Anterior cingulate cortex (tissue), 58 donors: ENCODE measurements at places on chromosomes 2 and 18.
A peak's percentile ranks its signal among the peaks of the same experiment; 100 is the strongest.

DNA sequence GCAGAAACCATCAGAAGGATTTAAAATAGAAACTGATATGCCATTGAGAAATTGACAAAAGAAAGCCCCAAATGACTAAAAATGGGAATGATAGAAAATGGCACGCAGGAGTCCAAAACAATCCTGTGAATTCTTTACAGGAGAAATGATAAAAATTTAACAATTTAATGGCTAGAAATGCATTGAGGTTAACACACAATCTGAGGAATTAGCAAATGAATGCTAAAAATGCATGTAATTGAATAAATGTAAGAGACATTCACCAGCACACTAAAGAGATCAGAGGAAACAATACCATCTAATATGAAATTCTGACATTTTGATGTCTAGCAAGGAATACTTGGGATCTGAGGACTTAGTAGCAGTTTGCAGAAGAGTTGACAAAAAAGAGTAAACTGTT lies 37.0 kb downstream of the MARCHF4 start:
- no peak for DNase-seq

- peak; percentile 19 for DNase-seq
Measured at GRCh38 chr2:216698895-216699294, 3.5 kb upstream of the IGFBP5 start.

DNA sequence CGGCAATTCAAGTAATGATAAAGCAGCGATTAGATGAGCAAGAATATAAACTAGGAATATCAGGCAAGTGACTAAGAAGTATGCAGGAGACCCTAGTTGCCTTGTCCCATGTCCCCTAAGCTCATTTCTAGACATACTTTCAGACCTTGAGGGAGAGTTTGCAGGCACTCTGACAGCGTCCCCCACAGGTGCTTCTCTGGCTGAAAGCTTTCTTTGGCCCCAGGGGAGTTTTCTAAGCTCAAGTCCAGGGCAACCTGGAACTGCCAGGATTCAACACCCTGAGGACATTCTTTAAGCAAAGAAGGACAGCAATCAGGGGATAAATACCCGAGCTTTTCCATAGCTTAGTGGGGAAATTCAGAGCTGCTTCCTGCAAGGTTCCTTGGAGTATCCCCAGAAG lies 308.1 kb upstream of the CHST9 start:
- DNase-seq = no peak

GRCh38 chr2:224155896-224156295 lies 116.8 kb upstream of the SERPINE2 start:
- no peak for DNase-seq

GRCh38 chr2:136359121-136359965 lies 241.4 kb upstream of the CXCR4 start:
- DNase-seq = no peak

GRCh38 chr2:6922201-6922656 lies 5.0 kb downstream of the RNF144A start:
- no peak for DNase-seq

DNA sequence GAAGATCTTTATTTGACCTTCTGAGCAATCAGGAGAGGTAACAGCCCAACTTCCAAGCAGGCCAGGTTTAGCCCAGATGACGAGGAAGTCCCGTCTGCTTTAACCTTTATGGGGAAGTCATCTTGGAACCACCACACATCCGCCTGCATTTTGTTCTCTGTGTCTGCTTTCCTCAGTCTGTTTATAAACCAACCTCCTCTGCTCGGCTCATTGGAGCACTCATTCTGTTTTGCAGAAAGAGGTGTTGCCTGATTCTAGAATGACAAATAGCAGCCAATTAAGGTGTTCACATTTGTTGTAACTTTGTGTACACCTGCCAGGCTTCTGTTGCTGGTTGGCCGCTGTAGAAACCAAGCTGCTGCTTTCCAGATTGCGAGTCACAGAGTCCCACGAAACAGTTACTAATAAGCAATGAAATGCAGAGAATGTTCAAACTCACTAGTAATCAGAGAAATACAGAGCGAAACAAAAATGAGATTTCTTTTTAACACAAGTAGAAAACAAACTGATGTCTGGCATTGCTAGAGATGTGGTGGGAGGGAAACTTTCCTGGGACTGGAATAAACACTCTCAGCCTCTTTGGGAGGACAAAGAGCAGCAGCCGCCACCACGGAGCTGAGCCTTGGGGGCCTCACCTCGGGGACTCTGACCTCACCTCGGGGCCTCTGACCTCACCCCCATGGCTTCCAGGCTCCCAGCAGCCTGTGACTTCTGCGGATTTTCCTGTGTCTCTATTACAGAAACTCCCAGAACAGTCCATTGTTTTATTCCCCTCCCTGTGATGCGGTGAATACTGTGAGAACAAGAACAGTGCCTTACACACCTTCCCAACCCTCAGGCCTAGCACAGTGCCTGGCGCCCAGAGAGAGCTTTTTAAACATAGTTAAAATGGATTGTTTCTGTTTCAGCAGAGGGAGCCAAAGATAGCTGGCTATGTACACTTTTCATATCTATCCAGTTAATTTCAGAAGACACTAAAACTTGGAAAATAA lies 64.0 kb downstream of the MBP start:
- DNase-seq = no peak

DNA sequence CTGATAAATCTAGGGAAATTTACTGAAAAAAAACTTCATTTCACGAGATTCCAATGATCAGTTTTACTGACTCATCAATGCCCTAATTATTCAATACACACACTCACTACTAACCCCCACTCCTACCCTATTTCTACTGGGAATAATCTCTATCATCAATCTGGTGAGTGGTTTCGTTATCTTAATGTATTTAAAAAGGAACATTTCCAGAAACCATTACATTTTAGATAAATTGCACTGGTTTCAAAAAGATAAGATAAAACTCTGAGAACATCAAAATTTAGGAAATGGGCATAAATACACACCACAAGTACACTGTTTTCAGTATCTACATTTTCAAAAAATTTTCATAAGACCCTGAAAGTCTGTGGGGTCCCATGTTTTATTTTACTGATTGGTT lies 471.4 kb upstream of the PKDCC start:
- no peak for DNase-seq

DNA sequence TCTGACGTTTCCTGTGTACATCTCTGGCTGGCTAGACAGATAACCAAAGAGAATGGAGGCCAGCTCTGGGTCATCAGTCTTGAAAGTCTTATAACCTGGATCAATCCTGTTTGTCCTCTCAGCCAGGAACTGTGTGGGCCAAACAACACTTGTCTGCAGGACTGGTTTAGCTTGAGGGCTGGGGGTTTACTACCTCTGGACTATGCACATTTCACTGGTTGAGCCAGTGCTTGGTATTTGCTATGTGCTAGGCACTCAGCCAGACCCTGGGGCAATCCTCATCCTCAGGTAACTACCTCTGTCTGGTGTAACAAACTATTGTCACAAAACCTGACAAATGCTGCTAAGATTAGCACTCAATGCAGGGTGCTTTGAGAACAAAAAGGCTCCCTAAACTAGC lies 169.7 kb downstream of the HAUS1 start:
- DNase-seq = no peak

GRCh38 chr18:48109961-48110493 lies 179.6 kb upstream of the SMAD2 start:
- DNase-seq = no peak

DNA sequence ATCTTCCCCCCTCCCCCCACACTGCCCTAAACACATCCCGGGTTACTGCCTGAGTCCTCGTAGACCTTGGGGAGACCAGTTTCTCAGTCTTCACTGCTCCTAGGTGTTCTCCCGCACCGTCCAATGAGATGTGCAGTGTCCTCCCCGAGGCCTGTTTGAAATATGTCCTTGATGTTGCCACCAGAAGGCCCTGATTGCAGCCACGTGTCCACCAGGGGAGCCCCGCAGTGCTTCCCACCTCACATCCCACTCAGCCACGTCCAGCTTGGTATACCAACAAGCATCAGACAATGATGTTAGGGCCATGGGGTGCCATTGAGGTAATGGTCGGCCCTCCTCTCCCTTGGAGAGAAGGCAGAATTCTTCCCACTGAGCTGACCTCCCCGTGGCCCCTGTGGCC lies 38.7 kb downstream of the TCF7L1 start:
- no peak for DNase-seq

DNA sequence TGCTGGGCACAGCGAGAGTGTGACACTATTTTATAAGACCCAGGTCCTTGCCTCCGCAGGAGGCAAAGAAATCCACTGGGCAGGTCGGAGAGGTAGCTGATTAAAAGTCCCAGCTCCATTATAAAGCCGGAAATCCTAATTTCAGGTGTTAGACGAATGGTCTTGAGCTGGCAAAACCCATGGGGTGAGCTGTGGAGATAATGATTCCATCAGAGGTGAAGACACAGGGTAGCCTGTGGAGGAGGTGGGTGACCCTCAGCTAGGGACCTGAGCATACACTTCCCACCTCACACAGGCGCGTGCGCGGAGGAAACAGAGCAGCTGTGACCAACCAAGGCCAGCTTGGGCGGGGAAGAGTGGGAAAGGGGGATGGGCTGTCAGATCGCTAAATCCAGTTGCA lies 201.7 kb upstream of the CXCR4 start:
- no peak for DNase-seq

DNA sequence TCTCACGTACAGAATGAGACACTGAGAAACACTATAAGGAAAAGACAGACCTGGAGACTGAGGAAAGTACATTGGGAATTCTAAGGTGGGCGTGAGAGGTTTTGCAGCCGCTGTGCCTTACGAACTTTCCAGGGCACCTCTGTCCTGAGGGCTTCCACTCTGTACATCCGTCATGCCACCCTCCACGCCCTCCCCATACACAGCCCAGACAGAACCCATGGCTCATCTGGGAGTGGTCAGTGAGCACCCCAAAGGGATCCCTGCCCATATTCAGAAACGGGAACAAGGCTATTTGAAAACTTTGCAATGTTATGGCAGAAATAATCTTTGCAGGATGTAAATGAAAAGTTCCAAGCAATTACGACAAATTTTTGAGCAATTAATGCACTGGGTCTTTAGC lies 95.4 kb upstream of the ZNF532 start:
- DNase-seq = no peak

DNA sequence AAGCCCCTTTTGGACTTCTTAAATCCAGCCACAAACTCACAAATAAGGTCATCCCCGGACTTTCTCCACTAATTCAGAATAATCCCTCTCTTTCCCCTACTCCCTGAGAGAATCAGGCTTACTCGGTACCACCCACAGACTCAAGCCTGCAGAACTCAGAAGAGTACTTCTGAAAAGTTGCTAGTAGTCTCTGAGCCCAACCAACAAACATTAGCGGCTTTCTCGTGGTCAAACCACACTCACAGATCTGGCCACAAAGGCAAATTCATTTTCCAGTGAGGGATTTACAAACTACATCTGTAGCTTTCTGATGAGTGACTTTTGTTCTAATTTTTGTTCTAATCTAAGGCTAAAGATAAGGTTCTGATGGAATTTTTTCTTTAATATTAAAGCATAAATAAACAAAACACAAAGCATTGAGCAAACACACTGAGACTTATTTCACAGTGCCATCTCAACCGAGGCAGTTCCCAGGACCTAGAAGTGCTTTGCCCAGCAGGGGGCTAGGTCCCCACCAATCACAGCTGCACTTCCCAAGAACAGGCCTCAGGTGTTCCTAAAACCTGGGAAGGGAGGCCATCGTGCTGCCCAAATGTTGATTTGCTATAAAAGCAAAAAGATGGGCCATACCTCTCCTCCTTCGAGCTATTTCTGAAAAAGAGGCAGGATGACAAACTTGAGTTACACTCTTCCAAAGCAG lies 110.7 kb downstream of the COLEC12 start:
- DNase-seq = no peak

GRCh38 chr2:177015356-177015923 lies 197.2 kb upstream of the HNRNPA3 start:
- DNase-seq = no peak

GRCh38 chr2:152465541-152465940 lies 130.6 kb downstream of the FMNL2 start:
- no peak for DNase-seq

- DNase-seq = no peak
Measured at GRCh38 chr18:75075016-75075305, 134.0 kb downstream of the PTGR3 start.

DNA sequence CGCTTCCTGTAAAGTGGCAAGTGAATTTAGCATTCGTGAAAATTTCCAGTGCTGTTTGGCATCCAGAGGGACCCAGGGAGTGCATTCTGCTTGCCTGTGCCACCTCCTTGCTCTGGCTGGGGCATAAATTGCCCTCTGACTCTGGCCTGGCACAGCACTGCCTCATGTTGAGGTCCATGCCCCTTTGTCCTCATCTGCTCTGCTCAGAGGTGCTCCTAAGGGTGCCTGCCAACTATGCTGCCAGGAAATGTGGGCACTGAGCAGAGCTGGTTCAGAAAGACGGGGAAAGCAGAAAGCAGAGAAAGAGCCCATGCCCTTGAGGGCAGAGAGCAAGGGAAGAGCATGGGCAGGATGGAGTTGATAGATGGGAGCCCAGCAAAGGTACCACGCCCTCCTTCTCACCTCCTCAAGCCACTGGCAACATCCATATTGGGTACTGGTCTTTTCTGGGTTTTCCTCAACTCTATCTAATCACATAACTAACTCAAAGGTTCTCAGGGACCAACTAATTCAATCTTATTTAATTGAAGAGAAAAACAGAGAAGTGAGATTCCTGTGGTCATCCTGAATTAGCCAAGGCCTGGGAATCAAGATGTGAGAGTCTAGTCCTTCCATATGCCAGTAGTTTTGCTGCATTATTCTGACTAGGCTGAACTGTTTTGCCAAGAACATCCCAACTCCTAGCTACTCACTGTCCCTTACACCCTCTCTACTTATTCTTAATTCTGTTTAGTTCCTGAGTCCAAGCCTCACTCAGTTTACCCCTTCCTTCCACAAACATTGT lies 441.5 kb upstream of the TNP1 start:
- DNase-seq = no peak

GRCh38 chr2:3108105-3108504 lies 269.5 kb downstream of the EIPR1 start:
- no peak for DNase-seq

- DNase-seq = no peak
Measured at GRCh38 chr2:10229462-10230099, 73.1 kb upstream of the HPCAL1 start.

GRCh38 chr2:214328941-214329340 lies 81.9 kb upstream of the VWC2L start:
- DNase-seq = peak; percentile 75

DNA sequence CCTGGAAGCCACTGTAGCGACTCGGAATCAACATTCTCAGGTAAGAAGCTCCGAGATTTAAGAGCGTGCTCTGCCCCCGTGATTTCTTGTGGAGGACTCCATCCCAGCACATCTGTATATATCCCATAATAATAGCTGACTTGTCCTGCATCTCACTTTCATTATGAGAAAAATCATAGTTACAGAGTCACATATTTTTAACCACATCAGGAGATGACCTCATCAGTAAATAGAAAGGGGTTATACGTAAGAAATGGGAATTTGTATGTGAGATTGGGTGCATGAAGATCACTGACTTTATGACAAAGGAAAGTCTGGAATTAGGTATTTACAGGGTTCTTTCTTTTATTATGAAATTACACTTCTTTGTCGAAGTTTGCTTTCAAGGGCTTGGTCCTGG lies 16.4 kb upstream of the TMEM18 start:
- no peak for DNase-seq

DNA sequence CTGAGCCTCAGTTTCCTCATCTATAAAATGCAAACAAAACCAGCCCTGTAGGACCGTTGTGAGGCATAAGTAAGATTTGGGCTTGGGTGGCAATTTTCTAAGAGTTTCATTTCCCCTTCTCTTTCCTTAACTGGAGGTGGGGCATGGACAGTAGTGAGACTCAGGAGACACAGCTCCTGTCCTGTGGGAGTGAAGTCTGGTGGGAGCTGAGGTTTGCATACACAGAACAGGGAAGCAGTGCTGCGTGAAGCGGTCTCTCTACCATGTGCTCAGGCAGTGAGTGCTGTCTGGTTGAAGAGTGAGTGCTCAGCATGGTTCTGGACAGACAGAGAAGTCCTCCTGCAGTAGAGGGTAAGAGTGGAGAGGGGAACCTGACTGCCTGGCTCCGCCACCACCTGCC lies 62.3 kb upstream of the MCFD2 start:
- DNase-seq = no peak
